HAP-1 (cell line): ENCODE measurements at places on chromosomes 16 and 17.
A peak's percentile ranks its signal among the peaks of the same experiment; 100 is the strongest.

GRCh38 chr17:32484041-32484461 is 2.7 kb upstream of the CDK5R1 start:
- no peak for DNase-seq

DNA sequence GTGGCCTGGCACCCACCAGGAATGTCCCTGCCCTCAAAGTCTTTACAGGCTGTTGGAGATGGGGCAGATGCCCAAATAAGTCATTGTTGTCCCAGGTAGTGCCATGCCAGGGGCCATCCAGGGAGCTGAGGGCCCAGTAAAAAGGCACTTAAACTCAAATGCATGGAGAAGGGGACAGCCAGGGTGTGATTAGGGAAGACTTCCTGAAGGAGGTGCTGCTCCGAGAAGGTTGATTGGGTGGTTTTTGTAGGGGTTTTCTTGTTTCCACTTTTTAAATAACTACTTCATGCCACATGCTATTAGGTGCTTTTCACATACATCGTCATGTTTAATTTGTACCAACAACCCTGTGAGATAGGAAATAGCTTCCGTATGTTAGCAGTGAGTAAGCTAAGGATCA is 66.9 kb downstream of the RAI1 start:
- DNase-seq: no peak

- DNase-seq: no peak
Observed at GRCh38 chr17:12229335-12229734, 208.7 kb downstream of the MAP2K4 start.

DNA sequence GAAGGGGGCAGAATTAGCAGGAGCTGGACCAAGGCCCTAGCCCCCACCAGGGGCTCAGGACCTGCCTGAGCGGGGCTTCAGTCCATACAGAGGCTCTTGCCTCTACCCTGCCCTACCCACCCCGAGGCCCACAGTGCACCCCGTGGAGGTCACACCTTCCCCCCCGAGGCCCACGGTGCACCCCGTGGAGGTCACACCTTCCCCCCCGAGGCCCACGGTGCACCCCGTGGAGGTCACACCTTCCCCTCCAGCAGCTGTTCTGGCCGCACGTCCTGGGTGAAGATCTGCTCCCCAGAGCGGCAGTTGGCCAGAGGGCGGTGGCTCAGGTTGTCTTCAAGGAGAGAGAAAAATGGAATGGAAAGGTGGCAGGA is 11.4 kb downstream of the CASKIN2 start:
- no peak for DNase-seq

DNA sequence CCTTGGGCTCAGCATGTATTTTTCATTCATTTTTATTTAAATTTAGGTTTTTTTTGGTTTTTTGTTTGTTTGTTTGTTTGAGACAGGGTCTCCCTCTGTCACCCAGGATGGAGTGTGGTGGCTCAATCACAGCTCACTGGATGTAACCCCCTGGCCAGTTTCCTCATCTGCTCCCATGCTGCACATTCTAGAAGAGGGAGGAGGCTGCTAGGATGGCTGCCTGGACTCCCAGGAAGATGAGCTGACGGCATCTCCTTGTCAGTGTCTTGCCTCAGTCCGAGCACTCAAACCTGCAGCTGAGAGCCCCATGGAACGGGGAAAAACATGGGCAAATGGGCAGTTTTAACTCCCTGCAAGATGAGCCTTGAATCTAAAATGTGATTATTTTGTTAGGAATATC is 7.5 kb downstream of the MEAK7 start:
- no peak for DNase-seq

DNA sequence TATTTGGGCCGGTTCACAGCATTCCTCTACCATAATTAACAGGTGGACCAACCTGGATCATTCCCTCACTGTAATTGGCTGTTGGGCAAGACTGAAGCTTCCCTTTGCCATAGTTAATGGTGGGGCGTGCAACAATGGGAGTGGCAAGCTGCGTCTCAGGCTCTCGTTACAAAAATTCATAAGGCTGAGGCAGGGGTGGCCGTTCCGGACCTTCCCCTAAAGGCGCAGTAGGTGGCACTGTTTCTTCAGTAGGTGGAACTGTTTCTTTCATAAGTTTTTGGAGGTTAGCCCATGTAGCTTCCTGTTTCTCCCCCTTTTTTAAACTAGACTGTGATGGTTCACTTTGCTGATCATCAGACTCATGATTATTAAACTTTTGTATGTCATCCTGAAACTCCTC is 17.0 kb upstream of the TMC5 start:
- peak; percentile 43 for DNase-seq

- DNase-seq: no peak
Observed at GRCh38 chr16:85193876-85194275, 81.6 kb upstream of the CIBAR2 start.

DNA sequence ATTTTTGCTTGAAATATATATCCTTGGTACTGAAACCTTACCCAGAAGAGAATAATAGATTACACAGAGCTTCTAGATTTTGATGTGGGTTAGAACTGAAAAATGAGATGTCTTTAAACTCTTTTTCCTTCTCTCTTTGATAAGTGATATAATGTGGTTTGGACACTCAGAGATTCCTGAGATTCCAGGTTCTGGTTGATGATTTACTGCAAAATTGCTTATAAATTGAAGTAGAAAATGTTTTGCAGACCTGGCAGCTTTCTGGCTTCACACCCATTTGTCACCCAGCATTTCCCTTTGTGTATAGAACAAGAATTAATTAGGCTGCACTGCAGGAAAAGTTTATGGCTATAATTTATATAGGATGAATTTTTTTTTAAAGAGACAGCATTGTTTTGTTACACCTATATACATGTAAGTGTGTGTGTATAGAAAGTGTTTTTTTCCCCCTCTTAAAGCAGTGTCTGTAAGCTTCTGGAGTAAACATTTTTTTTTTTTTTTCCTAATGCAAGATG is 23.5 kb downstream of the AATF start:
- no peak for DNase-seq

DNA sequence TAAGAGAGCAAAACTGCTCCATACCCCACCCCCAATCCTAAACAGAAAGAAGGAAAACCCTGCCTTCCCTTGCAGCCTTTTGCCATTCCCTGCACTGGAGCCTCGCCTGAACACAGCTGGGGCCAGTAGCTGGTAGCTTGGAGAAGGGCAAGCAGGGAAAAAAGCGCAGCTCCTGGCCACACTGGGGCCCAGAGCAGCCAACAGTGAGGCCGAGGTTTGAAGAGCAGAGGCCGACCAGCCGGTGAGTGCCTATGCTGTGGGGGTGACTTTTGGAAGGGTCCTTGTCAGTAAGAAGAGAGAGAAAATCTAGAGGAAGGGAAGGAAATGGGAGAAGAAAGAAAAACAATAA is 3.2 kb upstream of the HOXB9 start:
- DNase-seq: no peak

DNA sequence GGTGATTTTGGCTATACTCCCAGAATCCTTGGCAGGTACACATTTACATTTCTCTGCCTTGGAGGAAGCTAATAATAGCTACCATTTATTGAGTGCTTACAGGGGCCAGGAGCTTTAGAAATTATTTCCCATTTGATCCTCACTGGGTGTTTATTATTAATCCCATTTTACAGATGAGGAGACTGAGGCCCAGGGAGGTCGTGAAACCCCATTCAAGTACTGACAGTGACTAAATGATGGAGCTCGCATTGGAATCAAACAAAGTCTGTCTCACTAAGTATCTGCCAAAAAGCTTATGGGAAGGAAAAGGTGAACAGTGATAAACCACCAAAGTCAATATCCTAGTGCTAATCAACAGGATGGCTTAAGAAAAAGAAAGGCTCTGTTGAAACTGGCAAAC is 33.3 kb upstream of the XYLT1 start:
- DNase-seq: no peak

GRCh38 chr17:74779948-74780400 is 3.8 kb upstream of the NAT9 start:
- DNase-seq: no peak

DNA sequence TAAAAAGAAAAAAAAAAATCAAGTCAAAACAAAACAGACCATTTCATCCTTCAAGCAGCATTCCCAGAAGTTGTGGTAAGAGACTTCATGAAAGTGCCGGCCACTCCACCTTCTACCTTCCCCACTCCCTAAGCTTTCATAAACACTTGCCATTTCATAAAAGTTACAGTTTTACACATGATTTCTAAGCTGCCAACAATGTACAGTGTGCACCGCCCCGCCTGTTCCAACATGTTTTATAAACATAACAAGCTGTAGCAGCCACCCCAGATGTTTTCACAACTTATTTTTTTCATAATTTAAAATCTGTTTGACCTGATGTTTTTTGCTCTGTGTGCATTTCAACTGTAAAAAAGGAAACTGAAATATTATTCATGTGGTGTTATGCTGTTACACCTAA is 608.1 kb downstream of the TOX3 start:
- DNase-seq: no peak

GRCh38 chr16:67296420-67296819 is 17.1 kb downstream of the PLEKHG4 start:
- DNase-seq: no peak

- no peak for DNase-seq
Observed at GRCh38 chr16:19044769-19045168, 22.6 kb upstream of the COQ7 start.

- DNase-seq: no peak
Observed at GRCh38 chr16:59339871-59340270, 605.8 kb upstream of the GOT2 start.

GRCh38 chr17:38729368-38729885 is 714 bp upstream of the CISD3 start:
- DNase-seq: no peak

GRCh38 chr16:49278567-49278827 is 3.1 kb downstream of the CBLN1 start:
- DNase-seq: no peak

DNA sequence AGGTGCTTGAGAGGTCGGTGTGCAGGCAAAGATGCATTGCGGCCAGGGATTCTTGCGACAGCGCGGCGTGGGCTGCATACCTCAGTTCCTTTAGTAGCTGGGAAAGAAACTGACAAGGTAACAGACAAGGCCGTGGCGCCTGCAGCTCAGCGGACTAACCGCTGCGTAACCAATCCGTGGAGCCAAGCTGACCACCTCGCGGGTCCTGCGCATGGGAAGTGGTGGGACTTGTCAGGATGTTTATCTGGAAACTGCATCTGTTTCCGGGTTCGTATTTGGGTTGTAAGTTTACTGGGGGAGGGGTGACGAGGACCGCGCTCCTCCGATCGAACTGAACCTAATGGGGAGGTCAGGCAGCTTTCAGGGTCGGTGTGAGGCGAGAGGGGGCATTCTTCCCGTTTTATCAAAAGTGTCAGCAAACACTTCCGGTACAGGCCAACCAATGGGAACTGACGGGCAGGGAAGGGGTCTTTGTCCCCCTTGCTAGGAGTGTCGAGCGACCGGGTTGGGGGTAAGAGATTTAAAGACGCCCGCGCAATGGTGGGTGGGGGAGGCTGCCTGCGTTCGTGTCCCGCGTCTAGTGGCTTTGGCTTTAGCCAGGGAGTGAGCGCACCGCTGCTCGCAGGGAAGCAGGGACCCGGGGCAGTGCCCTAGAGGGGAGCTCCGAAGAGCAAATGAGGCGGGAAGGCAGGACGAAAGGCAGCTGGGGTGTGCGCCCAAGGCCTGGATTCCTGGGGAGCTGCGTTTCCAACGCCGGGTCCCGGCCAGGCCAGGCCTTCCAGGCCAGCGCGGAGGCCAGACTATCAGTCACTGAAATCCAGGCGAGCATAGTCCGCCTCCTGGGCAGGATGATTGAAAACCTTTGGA is 7.0 kb downstream of the IRX6 start:
- no peak for DNase-seq

DNA sequence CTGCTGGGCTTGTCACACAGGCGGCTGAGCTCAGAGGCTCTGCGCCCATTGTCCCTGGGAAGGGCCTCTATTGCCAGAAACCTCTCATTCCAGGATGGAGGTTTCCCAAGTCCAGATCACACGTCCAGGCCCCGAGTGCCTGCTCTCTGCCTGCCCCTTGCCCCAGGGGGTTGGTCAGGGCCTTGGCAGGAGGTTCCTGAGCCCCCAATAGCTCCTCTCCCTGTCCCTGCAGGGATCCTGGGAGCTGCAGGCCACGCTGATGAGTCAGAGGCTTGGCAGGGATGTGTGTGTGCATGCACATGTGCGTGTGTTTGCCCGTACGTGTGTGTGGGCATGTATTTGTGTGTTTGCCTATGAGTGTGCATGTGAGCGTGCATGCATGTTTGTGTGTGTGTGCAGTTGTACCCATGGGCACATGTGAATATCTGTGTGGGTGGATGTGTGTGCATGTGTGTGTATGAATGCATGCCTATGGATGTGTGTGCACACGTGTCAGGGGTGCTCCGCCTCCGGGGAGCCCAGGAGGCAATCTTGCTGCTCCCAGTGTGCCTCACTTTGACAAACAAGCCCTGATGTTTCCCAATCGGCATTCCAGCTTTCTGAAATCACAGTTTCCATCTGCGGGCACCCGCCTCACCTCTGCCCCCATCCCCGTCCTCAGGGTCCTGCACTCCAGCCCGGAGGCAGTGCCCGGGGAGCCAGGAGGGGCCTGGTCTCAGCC is 98.4 kb upstream of the GSE1 start:
- no peak for DNase-seq

GRCh38 chr16:74726716-74727115 is 26.1 kb upstream of the MLKL start:
- peak; percentile 38 for DNase-seq

GRCh38 chr17:76293106-76293505 is 15.0 kb downstream of the QRICH2 start:
- DNase-seq: no peak

- DNase-seq: no peak
Observed at GRCh38 chr17:73548620-73549311, 95.5 kb downstream of the SDK2 start.

DNA sequence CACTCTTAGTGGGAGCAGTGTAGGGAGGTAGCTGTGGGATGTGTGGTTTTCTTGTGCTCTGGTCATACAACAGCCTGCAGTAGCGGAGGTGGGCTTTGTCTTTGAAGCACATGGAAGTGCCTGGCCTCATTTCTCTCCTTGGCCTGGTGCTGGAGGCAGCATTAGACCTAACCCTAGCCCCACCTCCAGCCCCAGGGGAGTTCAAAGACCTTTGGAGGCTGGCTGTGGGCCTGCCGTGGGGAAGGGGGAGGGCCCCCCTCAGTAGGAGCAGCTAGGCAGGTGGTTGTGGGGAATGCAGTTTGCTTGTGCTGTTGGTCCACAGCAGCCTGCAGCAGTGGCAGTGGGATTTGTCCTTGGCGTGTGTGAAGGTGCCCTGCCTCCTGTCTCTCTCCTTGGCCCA is 91.7 kb downstream of the BCAS3 start:
- no peak for DNase-seq
